ENCODE measurements at places on chromosomes 12 and 14. TPM values are rescaled to one million over a fixed set of nuclear protein-coding genes. Genes with fewer than 3 reads are reported as not detected.

DNA sequence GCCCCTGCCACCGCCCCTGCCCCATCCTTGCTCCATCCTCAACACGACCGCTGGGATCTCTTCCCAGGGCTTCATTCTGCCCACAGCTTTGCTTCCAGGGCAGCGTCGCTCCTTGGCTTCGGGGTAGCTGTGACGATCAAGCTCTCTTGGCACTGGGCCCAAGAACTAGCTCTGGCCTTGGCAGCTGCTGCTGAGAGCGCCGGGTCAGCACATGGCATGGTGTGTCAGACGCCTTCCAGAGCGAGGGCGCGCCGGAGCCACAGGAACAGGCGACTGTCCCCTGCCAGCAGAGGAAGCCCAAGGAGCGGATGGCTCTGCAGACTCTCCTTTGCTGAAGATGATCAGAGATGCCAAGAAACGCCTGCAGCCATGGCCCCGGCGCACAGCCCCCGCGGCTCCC lies 15.9 kb downstream of the RAB35 start:
- H3K4me3 ChIP-seq = no peak overlapping the region
- peak overlapping the region; percentile 62 for H3K27ac ChIP-seq

GRCh38 chr12:120416490-120417216 lies 21.3 kb upstream of the COX6A1 start:
- no peak for DNase-seq
- H3K4me3 ChIP-seq = no peak overlapping the region
- H3K36me3 ChIP-seq = no peaks in the 10 kb centered on the region
- H3K27me3 ChIP-seq = no peaks in the 10 kb centered on the region

DNA sequence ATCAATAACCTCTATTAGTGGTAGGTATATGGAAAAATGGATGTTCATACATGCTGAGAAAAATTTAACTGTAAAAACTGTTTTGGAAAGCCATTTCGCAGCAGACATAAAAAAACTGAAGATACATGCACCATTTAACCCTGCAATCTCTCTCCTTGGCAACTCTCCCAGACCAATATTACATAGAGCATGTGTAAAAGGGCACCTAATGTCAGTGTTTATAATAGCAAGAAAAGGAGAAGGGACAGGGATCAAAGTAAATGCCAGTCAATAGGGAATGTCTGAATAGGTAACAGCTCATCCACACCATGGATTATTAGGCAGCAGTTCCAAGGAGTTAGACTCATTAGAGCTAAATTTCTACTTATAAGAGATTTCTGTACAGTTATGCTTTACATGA lies 77.2 kb downstream of the BTG1 start:
- no peaks in the 10 kb centered on the region for H3K4me1 ChIP-seq
- H3K27ac ChIP-seq = no peak overlapping the region
- H3K36me3 ChIP-seq = no peaks in the 10 kb centered on the region
- H3K27me3 ChIP-seq = no peaks in the 10 kb centered on the region

MGP gene
- total RNA-seq = 330 TPM

Data from breast epithelium (tissue), 4 donors.